NT2/D1 (cell line): ENCODE measurements at places on chromosomes 12 and 14.

GRCh38 chr12:6201213-6201608 lies 1.0 kb downstream of the CD9 start:
- DNase-seq, result no peak

DNA sequence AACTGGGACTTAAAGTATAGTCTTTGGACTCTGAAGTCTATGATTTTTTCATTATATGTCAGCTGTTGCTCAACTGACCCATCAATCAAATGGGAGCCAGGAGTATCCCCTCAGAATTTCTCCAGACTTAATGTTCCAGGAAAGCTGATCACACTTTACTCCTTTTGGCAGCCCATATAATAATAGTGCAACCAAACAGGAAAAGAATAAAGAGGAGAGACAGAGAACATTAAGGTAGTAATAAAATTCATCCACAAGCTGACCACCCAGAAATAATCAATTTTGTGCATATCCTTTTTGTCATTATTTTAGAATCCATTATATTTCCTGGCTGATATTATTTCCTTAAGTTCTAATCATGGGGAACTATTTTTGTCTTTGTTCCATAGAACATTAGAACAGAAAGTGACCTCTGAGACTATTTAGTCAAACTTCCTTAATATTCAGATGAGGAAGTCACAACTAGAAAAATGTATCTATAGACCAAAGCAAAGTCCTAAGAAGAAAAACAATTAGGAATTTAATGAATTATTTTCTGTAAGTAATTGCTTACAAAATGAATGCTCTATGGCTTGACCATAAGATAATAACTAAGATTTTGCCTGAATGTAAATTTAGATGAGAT lies 238.1 kb upstream of the SEL1L start:
- DNase-seq, result no peak

DNA sequence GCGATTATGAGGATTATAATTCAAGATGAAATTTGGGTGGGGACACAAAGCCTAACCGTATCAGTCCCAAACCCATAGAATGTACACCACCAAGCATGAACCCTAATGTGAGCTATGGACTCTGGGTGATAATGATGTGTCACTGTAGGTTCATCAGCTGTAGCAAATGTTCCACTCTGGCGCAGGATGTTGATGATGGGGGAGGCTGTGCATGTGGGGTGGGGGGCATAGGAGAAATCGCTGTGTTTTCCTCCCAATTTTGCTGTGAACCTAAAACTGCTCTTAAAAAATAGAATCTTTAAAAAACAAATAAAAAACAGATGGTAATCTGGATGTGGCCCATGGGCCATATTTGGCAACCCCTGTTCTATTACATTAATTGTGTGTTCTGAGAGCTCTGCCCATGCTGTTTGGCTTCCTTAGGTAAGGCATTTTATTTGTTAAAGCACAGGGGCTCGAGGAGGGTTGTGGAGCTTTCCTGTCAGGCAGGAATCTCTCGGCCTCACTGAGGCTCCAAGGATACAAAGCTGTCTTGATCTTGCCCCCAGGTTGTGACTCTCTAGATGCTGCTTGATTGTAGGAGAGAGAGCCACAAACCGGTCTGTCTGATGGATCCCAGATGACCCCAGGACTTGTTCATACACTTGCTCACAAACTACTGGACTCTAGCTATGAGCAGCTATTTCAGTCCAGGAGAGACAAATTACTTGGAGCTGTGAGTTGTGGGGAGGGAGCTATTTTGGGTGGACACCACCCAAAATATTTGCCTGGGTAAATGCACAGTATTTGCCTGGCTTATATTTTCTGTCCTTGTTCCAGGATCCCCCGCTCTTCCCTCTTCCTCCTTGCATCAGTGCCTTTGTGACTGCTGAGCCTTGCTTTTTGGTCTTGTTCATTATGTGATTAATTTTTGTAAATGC lies 340.2 kb downstream of the MED13L start:
- DNase-seq, result no peak

DNA sequence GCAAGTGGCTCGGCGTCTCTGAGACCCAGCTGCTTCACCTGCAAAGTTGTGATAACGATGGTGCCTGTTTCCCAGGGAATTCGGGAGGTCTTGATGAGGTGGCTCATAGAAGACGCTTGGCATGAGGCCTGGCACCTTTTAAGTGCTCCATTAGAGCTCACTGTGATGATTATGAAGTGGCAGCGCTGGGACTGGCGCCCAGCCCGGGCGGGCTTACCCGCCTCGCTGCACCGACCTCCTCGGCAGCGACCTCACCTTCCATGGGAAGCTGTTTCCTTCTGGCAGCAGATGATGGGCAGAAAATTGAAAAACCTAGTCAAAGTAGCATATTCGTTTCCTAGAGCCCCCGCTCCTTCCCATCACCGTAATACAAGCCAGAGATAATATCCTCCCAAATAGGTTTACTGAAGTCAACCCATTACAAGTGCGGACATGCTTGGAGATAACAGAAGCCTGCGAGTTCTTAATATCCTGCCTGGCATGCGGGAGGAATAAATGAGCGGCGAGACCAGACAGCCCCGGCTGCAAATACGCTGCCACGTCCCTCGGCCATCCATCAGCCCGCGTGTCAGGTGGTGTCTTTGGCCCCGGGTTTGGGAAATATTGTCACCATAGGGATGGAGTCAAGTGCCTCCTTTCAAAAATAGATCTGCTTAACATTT lies 35.2 kb upstream of the DLK1 start:
- no peak for DNase-seq

DNA sequence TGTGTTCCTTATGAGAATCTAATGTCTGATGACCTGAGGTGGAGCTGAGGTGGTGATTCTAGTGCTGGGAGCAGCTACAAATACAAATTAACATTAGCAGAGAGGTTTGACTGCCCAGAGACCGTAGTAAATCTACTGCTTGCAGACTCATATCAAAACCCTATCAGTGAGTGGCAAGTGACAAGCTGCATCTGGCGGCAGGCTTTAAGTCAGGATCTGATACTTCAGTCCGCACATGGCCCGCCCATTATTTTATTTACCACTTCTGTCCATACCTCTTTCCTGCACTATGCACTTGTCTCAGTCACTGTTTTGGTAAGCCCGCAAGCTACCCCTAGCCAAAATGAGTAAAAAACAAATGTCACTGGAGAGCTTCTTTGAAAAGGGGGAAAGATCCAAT lies 11.4 kb downstream of the CEP128 start:
- DNase-seq, result no peak

- peak; percentile 46 for DNase-seq
Measured at GRCh38 chr12:104456950-104457745, 400 bp downstream of the CHST11 start.

DNA sequence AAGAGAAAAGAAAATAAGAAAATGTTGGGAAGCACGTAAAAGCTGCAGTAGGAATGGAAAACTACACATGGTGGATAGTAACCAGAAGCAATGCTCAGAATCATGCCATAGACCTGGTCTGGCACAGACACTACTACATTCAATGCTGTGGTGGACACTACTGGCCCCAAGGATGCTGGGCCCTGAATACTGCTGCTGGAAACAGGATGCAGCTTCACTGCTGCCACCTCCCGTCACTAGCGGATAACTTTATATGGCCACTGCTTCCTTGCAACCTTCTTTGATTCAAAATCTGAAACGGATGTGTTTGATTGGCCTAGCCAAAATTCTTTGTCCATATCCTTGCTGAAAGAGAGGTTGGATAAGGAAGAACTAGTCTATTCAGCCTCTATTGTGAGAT lies 30.7 kb downstream of the ADCY6 start:
- DNase-seq, result no peak

DNA sequence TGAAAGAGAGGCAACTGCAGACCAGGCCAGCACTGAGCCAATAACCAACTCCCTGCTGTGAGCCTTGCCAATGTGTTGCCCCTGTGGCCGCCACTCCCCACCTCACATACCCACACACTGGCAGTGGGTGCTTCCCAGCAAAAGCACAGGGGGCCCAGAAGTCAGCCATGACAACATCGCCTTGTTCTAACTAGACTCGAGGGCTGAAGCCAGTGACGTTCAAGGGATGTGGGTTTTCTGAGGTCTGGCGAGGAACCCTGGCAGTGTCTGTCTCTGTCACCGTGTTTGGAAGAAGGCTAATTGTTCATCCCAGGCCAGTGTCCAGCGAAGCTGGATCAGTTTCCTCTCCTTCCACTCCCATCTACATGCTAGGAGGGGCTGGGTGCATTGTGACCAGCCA lies 311.8 kb upstream of the AMIGO2 start:
- no peak for DNase-seq

- no peak for DNase-seq
Measured at GRCh38 chr14:91381801-91382670, 35.6 kb downstream of the CCDC88C start.

DNA sequence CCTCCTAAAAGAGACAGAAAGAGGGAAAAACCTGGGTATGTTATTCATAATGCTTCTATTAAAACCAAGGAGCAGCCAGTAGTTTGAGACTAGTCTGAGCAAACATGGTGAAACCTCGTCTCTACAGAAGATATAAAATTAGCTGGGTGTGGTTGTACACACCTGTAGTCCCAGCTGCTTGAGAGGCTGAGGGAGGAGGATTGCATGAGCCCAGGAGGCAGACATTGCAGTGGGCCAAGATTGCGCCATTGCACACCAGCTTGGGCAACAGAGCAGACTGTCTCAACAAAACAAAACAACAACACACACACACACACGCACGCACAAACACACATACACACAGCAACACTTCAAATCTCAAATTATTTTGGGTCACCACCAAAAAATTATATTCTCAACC lies 27.8 kb downstream of the HECTD4 start:
- no peak for DNase-seq

GRCh38 chr12:52526511-52526951 lies 6.3 kb upstream of the KRT5 start:
- no peak for DNase-seq

- no peak for DNase-seq
Measured at GRCh38 chr12:123387508-123388176, 3.7 kb downstream of the KMT5A start.

- peak; percentile 72 for DNase-seq
Measured at GRCh38 chr14:20530771-20531571, 25.6 kb downstream of the RNASE10 start.

DNA sequence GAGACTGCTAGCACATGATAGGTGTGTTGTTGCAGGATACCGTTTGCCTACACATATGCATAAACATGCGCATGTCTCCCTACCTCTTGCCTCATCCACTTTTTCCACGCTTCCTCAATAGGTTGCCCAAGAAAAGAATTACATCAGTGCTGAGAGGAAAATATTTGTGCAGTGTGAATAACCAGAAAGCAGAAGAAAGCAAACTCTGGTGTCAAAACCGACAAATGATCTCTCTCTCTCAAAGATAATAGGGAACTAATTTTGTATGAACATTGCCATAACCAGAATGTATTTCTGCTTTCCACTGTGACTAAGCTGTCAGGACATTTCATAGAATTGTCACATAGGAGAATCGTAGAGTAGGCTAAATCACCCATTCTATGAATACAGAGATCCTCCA lies 1.3 kb downstream of the CLEC7A start:
- DNase-seq, result no peak

- no peak for DNase-seq
Measured at GRCh38 chr14:105294142-105294597, 6.6 kb downstream of the BRF1 start.
